ENCODE measurements at places on chromosomes 12 and 14.

- no peak for DNase-seq
Observed at GRCh38 chr14:103880348-103881267, 33.2 kb upstream of the PPP1R13B start.

DNA sequence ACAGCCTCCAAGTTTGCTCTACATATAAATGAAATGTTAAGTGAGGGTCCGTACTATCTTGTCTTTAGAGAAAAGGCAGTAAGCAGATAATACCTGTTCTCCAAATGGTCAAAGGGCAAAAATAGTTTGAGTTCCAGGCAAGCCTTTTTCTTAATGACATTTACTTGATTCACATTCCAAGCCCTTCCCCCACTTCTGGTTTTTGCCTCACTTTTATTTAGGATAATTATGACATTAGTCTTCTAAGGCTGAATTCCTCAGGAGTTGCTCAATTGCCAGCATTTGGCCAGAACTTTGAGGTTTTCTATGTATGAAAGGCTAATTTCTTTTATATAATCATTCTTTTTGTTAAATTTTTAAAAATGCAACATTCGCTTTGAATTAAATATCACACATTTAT, 62.5 kb upstream of the DUSP6 start:
- no peak for DNase-seq

- DNase-seq = no peak
Observed at GRCh38 chr12:46933947-46934346, 108.2 kb upstream of the SLC38A4 start.

DNA sequence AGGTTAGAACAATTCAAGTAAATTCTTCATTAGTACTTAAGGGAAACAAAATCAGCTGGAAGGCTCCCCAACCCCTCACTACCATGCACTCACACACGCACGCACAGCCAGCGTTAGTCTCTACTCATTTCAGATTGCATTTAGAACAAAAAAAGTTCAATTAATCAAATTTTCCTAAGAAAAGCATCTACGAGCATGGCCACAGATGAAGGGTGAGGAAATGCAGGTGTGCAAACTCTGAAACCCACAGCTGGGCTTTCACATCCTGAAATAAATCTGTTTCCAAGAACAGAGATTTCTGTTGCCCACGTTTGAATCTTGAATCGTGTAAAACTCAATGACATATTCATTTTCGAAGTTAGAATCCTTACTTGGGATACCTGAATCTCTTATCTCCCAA, 62.6 kb downstream of the SEL1L start:
- no peak for DNase-seq

Measured in GM12891 (cell line).